ENCODE measurements at places on chromosomes 1 and 21. TPM values are rescaled to one million over a fixed set of nuclear protein-coding genes. Genes with fewer than 3 reads are reported as not detected.

GRCh38 chr1:12031039-12031980 is 12.0 kb downstream of the MIIP start:
- no peak overlapping the region for H3K27ac ChIP-seq
- no peaks in the 10 kb centered on the region for H3K4me1 ChIP-seq
- H3K4me3 ChIP-seq: no peak overlapping the region
- no peaks in the 10 kb centered on the region for H3K36me3 ChIP-seq

- no peak for DNase-seq
- no peak overlapping the region for H3K27ac ChIP-seq
- H3K27me3 ChIP-seq: no peaks in the 10 kb centered on the region
- H3K4me3 ChIP-seq: no peak overlapping the region
- no peaks in the 10 kb centered on the region for H3K36me3 ChIP-seq
- H3K4me1 ChIP-seq: peaks cover 30% of the 10 kb centered on the region
These were observed 35.0 kb upstream of the THEM4 start for GRCh38 chr1:151944126-151944856.

DNA sequence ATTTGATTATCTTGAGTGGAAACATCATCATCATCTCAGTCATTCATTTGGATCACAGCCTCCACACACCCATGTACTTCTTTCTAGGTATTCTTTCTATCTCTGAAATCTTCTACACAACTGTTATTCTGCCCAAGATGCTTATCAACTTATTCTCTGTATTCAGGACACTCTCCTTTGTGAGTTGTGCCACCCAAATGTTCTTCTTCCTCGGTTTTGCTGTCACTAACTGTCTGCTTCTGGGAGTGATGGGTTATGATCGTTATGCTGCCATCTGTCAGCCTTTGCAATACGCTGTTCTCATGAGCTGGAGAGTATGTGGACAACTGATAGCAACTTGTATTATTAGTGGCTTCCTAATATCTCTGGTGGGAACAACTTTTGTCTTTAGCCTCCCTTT is 19.3 kb downstream of the OR10R2 start:
- no peaks in the 10 kb centered on the region for H3K36me3 ChIP-seq
- no peaks in the 10 kb centered on the region for H3K27me3 ChIP-seq
- H3K27ac ChIP-seq: no peak overlapping the region
- H3K4me1 ChIP-seq: no peaks in the 10 kb centered on the region
- no peak for DNase-seq

- H3K27ac ChIP-seq: no peak overlapping the region
- H3K36me3 ChIP-seq: no peaks in the 10 kb centered on the region
- no peaks in the 10 kb centered on the region for H3K27me3 ChIP-seq
- H3K4me3 ChIP-seq: no peak overlapping the region
- H3K4me1 ChIP-seq: peaks cover 22% of the 10 kb centered on the region
These were observed 13.0 kb upstream of the GUCA2A start for GRCh38 chr1:42177541-42177981.

DNA sequence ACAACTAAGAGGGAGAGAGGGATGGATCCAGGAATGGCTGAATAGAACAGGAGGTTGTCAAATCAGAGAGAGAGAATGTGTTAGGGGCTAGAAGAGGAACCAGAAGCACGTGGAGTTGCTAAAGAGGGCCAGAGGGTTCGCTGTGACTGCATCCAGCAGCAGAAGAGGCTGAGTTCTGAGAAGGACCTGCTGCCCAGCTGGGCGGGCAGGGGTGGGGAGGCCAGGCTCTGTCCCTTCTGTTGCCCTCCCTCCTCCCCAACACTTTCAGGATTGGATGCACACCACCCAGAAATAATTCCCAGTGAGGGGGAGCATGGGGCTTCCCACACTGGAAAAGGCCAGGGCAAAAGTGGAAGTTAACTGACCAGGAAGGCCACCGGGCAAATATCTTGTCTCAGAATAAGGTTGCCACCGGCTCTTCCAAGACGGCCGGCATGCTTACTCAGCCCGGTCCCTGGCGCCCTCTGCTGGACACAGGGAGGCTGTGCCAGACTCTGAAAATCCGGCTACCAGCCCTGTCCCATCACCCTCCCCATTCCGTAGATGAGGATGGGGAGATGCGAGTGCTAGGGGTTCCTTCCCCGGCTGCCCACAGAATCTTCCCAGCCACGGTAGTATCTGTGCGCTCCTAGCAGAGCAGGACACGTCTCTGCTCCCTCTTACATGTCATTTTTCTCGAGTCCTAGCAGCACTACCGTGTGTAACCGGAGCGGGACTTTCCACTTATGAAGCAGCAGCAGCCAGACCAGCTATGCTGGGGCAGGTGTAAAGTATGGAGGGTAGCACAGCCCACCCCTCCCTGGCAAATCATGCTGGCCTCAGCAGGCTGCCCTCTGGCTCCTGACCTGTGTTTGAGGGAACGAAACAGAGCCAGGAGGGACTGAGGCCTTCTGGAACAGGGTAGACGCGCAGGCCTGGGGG is 46.8 kb upstream of the A3GALT2 start:
- DNase-seq: peak; percentile 89
- no peaks in the 10 kb centered on the region for H3K27me3 ChIP-seq
- no peak overlapping the region for H3K4me3 ChIP-seq
- peaks cover 22% of the 10 kb centered on the region for H3K4me1 ChIP-seq
- H3K27ac ChIP-seq: no peak overlapping the region

The SLAMF8 gene
- total RNA-seq: 3.6 TPM

GRCh38 chr1:157147906-157148700 is 9.9 kb upstream of the ETV3 start:
- no peak overlapping the region for H3K27ac ChIP-seq
- no peak overlapping the region for H3K4me3 ChIP-seq
- H3K27me3 ChIP-seq: no peaks in the 10 kb centered on the region

The LELP1 gene
- not detected for total RNA-seq

- DNase-seq: no peak
- no peaks in the 10 kb centered on the region for H3K36me3 ChIP-seq
- no peak overlapping the region for H3K27ac ChIP-seq
- no peaks in the 10 kb centered on the region for H3K27me3 ChIP-seq
- no peak overlapping the region for H3K4me3 ChIP-seq
These were observed 302.2 kb downstream of the GRIK1 start for GRCh38 chr21:29637553-29637952.

- H3K27me3 ChIP-seq: no peaks in the 10 kb centered on the region
- H3K4me1 ChIP-seq: no peaks in the 10 kb centered on the region
- H3K36me3 ChIP-seq: no peaks in the 10 kb centered on the region
These were observed 489.3 kb downstream of the MATN1 start for GRCh38 chr1:30234091-30234490.

The PLA2G4A gene
- 4.7 TPM for total RNA-seq

DNA sequence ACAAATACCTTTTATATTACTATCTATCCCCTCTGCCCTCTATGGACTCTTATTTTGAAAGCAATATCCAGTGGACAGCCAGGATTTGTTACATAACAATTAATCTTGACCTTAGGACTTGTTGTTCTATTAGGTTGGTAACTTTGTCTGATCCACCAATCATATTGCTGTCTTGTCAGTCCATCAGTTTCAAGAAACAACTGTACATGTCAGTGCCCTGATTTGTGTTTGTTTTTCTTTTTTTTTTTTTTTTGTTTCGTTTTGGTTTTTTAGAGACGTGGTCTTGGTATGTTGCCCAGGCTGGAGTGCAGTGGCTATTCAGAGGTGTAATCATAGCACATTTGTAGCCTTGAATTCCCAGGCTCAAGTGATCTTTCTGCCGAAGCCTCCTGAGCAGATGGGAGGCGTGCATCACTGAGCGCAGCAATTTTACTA is 1.5 kb upstream of the SCP2 start:
- peak; percentile 78 for DNase-seq
- peaks cover 51% of the 10 kb centered on the region for H3K4me1 ChIP-seq
- no peaks in the 10 kb centered on the region for H3K36me3 ChIP-seq

DNA sequence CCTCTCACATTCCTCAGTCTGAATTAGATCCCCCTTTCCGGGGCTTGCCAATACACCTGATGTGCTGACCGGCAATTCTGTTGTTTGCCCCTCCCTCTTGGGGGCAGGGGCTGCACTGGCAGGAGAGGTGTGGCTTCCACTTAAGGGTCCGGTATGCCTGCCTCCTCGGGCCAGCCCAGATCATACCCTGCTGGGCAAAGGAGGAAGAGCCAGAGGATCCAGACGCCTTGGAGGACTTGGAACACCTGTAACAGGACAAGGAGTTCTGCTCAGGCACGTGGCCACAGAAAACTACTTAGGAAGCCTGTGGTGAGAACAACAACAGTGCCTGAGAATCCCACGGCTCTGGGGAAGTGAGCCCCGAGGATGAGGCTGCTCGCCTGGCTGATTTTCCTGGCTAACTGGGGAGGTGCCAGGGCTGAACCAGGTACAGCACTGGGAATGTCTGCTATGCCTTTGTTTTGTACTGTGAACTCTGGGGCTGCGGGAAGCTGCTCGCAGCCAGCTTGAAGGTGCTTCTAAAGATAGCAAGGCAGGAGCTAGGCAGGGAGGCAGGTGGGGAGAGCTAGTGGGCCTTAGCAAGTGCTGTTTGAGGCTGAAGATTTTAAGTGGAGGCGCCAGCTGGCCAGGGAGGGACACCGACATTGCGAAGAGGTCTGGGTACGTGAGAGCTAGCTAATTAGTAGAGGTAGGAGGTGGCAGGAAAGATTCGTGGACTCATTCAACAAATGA is at the start of gene SMPDL3B:
TSS of gene SMPDL3B (plus strand) at position 183 of the 732 bp plus-strand sequence. CDS start at position 367, 184 bp downstream.
- H3K27me3 ChIP-seq: no peaks in the 10 kb centered on the region
- peak; percentile 67 for DNase-seq
- H3K27ac ChIP-seq: peak within 1 kb of the TSS; percentile 48
- H3K4me3 ChIP-seq: peak within 1 kb of the TSS; percentile 34
- H3K36me3 ChIP-seq: no peaks in the 10 kb centered on the region
- H3K4me1 ChIP-seq: peaks cover 14% of the 10 kb centered on the region
